Stimulated activated CD4-positive, alpha-beta T cell treated with anti-CD3 and anti-CD28 coated beads, TNF-alpha, amount 100 ng/mL, for 4 hours (primary cell): ENCODE measurements at places on chromosomes 7 and 10.

DNA sequence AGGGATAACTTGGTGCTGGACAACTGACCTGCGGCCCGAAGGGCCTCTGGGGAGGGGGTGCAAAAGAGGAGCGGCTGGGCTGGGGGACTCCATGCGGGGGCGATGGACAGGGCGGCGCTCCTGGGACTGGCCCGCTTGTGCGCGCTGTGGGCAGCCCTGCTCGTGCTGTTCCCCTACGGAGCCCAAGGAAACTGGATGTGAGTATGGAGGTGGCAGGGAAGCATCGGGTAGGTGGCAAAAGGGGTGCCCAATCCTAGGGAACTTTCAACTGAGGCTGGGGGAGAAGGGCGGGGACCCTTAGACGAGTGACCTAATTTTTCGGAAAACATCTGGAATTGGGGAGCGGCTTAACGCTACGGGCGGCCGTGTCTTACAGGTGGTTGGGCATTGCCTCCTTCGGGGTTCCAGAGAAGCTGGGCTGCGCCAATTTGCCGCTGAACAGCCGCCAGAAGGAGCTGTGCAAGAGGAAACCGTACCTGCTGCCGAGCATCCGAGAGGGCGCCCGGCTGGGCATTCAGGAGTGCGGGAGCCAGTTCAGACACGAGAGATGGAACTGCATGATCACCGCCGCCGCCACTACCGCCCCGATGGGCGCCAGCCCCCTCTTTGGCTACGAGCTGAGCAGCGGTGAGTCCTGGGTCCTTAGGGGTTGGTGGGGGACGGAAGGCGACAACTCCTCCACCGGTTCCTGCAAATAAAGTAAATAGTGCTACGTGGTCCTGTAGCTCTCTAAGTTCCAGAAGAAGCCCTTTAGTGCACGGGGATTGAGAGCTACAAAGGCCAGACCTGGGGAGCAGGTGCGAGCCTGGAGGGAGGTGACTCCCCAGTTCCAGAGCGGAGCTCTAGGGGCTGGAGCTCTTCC is 622 bp downstream of the WNT16 start:
- DNase-seq: no peak

- DNase-seq: no peak
Measured at GRCh38 chr10:103145046-103145445, 48.0 kb downstream of the NT5C2 start.

DNA sequence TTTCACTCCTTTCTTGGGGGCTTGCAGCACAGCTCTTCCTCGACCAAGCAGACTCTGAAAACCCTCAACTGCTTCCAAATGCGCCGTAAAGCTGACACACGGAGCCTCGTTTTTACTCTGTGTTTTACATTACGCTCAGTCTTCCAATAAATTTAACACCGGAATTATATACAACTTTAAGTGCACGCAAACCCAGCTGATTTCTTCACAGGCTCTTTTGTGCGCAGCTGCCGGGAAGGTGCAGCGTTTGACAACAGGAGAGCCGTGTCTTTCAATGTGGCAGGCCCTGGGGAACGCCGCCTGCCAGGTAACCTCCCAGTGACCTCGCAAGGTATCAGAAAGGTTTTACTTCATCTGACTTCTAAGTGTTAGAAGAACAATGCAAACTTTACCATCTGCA is 35.0 kb downstream of the GFRA1 start:
- DNase-seq: no peak

DNA sequence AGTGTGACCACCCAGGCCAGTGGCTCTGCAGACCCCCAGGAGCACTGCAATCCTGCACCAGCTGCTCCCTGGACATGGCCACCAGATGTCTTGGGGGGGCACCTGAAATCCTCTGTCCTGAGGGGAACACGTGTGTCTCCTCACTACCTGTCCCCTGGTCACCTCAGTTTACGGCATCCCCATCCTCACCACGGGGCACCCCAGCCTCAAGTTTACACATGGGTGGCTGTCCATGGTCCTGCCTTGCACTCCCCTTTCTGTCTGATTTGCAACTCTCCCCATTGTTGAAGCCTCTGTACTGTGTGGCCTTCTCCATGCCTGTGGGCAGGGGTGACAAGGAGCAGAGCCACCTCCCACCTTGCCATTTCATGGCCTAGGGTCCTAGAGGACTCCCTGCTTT is 67.2 kb downstream of the RAMP3 start:
- DNase-seq: no peak

DNA sequence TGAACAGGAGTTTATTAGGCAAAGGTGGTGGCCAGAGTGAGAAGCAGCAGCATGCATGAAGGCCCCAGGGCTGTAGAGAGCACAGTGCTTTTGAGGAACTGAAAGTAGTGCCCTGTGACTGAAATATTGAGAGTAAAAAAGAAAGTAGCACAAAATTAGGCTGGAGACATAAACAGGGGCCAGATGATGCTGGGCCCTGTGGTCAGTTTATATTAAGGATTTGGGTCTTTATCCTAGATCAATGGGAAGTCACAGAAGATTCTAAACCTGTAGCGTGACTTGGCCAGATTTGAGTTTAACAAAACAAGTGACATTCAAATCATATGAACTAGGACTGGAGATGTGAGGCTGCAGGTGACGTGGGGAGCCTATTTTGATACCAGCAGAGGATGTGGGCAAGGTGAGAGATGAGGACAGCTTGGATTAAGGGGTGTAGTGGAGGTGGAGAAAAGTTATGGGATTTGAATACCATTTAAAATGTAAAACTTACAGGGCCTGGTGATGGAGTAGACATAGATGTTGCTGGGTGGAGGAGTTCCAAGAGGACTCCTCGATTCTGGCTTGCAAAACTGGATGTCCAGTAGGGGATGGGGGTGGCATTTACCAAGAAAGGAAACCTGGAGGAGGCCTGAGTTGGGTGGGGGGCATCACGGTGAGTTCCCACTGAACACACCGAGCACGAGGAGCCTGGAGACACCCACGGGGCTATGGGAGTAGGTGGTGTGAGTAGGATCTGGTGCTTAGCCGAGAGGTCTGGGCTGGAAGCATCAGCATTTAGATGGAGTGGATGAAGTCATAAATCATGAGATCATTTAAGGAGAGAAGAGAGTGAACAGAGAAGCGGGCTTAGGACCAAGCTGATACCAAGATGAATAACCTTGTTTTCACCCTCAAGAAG is 52.8 kb downstream of the HHEX start:
- DNase-seq: no peak

DNA sequence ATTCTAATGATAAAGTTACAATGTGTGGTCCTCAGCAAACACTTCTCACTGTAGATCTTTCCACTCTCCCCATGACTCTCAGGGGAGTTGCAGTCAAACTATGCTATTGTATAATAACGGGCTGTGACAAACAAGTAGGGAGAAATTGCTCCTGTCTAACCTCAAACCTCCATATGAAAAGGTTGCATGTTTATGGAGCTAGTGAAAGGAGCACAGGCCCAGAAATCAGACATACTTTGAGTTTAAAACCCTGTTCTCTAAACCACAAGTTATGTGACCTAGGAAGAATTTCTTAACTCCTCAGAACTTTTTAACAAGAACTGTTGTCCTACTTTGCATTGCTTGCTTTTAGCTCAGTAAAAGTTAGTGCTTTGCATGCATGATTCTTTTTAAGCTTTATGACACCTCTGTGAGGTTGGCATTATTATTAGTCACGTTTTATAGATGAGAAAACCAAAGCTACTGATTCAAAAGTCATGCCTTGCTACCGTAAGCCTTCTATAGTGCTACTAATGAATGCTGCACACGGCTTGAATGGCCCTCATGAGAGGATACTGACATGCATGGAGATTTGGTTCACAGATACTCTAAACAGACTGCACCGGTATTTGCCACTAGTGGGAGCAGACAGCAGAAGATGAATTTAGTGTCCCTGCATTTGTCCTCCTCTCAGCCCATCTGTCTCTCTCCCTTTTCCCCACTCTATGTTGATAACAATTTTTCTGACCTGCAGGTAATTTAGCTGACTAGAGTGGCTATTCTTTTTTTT is 129.5 kb upstream of the PCGF5 start:
- DNase-seq: no peak

DNA sequence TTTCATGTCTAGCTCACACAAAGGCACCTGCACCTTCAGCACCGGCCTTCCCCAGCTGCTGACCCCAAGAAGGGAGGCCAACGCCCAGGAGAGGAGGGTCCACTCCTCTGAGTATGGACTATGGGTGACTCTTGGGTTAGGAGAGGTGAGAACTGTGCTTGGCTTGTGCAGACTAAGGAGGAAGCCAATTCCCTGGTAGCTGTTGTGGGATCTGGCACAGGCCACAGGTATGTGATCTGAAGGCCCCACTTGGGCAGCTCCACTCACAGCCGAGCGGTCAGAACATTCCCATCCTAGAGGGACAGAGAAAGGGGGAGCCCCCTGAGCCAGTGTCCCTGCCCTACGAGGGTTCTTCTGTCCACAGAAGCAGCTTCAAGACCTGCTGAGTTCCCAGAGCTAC is 52.8 kb upstream of the FIGNL1 start:
- no peak for DNase-seq

DNA sequence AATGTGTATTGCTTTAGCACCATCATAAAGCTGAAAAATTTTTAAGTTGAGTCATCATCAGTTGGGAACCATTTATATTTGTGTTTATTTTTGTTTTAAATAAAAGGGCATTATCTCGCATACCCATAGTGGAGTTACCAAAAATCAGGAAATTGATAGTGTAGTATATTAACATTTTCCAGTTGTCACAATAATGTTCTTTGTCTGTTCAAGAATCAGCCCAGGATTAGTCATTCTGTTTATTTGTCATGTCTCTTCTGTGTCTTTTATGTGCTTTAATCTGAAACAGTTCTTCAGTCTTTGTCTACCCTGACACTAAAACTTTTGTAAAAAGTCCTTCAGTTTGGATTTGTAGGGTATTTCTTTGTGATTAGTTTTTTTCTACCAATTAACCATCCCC is 827.8 kb upstream of the ZWINT start:
- DNase-seq: no peak

DNA sequence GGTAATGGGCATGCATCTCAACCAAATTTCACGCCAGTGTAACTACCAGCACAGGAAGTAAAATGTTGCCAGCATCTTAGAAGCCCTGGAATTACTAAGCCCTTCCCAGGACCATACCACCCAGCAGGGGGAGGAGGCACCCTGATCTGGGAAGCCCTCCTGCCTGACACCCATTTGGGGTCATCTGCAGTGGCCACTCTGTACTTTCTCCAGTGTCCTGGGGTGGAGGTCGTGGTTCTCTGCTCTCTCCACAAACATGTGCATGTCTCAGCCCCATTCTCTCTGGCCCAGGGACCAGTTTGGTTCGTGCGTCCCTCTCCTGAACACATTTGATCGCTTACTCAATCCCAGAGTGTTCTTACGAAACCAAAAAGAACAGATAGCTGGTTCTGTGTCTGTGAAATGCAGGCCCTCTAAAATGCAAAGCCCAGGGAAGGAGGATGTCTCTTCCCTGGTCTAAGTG is 9.4 kb upstream of the LRRC27 start:
- DNase-seq: no peak

GRCh38 chr7:128121711-128122530 is 90.7 kb upstream of the LRRC4 start:
- DNase-seq: no peak

- no peak for DNase-seq
Measured at GRCh38 chr10:112689327-112690072, 242.5 kb downstream of the VTI1A start.

- DNase-seq: no peak
Measured at GRCh38 chr7:31475368-31475767, 38.5 kb upstream of the ITPRID1 start.

GRCh38 chr10:62618576-62619412 is 185.7 kb upstream of the ADO start:
- DNase-seq: no peak

DNA sequence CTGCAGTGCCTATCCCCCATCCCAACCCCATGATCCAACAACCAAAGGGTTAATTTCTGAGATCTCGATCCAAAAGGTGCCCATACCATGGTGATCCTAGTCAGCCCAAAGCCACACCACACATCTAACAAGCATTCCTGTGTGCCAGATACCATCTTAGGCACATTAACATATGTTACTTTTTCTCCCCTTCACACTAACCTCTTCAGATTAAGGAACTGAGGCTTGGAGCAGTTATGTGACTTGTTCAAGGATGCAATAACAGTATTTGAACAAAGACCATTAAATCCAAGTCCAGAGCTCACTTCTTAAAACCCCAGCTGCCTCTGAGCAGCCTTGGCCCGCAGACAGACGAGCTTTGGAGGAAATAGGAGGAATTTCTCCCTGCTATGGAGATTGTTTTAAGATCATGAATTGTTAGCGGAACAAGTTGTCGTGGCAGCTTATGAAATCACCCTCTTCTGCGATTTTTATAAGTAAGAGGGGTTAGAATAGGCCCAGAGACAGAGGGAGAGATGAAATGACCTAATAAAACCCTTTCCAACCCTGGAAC is 327.2 kb downstream of the KCNMA1 start:
- DNase-seq: no peak

DNA sequence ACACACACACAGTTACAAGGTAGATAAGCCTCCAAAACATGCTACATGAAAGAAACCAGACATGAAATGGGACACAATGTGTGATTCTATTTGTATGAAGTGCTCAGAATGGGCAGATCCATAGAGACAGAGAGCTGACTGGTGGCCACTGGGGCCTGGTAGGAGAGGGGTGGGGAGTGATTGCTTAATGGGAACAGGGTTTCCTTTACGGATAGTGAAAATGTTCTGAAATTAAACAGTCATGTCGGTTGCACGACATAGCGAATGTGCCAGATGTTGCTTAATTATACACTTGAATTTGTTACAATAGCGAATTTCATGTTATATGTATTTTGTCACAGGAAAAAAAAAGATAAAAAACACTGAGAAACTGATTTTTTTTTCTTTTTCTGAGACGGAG is 122.3 kb downstream of the SPDYE5 start:
- no peak for DNase-seq

DNA sequence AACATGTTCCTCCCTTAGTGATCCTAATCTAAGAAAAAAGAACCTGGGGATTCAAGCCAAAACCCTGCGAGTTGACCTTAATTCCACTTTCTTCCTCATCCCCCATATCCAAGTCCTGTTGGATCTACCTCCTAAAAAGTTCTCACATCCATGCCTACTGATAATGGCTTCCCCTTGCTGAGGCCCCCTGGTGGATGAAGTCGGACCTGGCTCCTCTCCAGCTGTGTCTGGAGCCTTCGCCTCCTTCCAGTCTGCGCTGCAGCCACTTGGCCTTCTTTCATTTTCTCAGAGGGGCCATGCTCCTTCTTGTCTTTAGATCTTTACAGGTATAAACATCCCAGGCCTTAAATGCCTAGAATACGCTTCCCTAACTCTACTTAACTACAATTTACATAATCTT is 8.1 kb downstream of the PDE1C start:
- no peak for DNase-seq

DNA sequence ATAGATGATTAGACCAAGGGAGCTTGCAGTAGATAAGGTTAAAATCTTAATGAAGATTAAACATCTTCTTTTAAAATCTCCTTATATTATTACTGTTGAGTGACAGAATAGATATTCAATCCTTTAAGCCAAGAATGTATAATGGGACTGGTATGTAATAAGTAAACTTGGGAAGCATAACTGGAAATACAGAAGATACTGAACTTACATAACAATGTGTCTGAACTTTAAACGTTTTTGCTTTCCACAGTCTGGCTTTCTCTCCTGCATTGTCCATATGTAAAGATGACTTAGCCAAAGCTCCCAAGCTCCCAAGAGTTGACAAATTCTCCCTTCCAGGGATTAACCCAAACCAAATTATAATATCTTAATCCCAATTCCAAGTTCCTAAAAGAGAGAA is 129.8 kb downstream of the KCND2 start:
- no peak for DNase-seq
